Sigmoid colon (tissue), 7 donors: ENCODE measurements at places on chromosomes 11 and 22. TPM values are rescaled to one million over a fixed set of nuclear protein-coding genes. Genes with fewer than 3 reads are reported as not detected.

GRCh38 chr11:10601837-10602236 lies 33.4 kb upstream of the LYVE1 start:
- DNase-seq: peak; percentile 79

ZBTB16 gene
- 99.5 TPM for total RNA-seq

DNA sequence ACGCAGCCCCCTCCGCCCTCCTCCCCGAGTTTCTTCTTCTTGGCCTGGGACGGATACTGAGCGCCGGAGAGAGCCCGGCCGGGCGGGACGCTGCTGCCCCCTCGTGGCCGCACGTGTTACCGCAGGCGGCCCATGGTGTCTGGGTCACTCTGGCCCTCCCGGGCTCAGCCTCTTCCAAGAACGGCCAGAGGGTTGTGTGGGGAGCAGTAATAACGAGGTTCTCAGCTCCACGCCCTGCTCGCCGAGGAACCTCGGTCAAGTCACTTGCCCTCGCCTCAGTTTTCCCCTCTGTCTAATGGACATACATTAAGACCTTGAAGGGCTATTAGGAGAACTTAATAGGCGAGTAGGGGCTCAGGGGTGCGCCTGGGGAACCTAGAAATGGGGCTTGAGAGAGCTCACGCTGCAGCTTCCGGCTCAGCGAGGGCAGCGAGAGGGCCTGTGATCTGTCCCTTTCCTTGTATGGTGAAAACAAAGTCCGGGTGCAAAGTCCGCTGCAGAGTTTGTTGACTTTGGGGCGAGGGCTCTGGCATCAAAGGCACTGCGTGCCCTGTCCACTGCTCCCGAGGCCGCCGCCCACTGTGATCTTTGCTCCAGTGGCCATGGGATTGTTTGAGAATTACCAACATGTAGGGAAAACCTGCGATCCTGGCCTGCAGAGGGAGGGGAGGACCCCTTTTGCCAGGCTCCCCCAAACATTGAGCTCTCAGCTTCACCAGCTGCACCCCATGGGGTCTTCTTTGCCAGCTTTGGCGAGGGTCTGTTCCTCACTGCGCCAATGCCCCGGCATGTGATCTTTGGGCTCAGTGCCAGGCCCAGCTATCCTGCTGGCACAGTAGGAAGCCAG lies 14.4 kb upstream of the LRP5 start:
- peak; percentile 86 for DNase-seq

HSPB2 gene
- total RNA-seq: 0.83 TPM

GRCh38 chr22:50737728-50738648 lies at the start of gene ACR:
Gene ACR, plus strand, starts transcription at chr22:50738204. Its CDS starts 32 bp downstream, at chr22:50738236.
- no peak for DNase-seq

- no peak for DNase-seq
Observed at GRCh38 chr11:32921204-32921603, 28.6 kb downstream of the QSER1 start.
